Activated CD4-positive, alpha-beta T cell treated with anti-CD3 and anti-CD28 coated beads, Interleukin-10, Interleukin-2, amounts not matched to agents 100 ng/mL and 50 ng/mL, durations not matched to agents 16 hours and 8 hours (primary cell): ENCODE measurements at places on chromosomes 7 and 10.

DNA sequence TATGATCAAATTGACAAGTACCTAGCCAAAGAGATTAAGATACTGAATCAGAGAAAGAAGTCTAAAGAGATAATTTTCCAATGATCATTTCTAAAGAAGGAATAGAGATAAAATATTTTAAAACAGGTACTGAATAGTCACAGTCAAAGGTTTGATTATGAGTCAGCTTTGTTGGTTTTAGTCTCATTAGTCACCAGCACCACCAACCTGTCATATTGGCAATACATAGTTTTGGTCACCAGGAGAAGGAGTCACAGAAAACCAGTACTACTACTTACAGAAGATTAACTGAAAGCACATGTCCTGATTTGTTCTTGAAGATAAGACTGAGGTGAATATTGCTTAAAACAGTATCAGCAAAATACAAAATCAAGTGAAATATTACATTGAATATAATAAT lies 34.6 kb downstream of the ZEB1 start:
- peak; percentile 88 for DNase-seq

DNA sequence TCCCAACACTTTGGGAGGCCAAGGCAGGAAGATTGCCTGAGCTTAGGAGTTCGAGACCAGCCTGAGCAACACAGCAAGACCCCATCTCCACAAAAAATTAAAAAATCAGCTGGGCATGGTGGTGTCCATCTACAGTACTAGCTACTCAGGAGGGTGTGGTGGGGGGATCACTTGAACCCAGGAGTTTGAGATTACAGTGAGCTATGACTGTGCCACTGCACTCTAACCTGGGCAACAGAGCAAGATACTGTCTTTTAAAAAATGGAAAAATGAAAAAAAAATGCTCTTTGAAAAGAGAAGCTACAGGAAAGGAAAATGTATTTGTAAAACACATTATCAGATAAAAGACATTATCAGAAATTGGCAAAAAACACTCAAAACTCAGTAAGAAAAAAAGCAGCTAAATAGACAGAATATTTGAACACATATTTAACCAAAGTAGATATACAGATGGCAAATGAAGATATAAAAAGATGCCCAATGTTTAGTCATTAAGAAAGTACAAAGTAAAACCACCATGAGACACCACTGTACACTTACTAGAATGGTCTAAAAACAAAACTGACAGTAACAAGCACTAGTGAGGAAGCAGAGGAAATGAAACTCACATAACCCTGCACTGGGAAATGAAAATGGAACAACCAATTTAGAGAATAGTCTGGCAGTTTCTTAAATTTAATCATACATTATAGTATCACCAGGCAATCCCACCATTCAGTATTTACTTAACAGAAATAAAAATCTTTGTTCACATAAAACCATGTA lies 40.5 kb downstream of the NRBF2 start:
- peak; percentile 89 for DNase-seq

GRCh38 chr10:130263289-130263688 lies 127.1 kb downstream of the GLRX3 start:
- no peak for DNase-seq

- no peak for DNase-seq
Observed at GRCh38 chr10:66752714-66753113, 173.1 kb upstream of the LRRTM3 start.

- no peak for DNase-seq
Observed at GRCh38 chr10:3955493-3955892, 170.5 kb upstream of the KLF6 start.

GRCh38 chr10:120749856-120750566 lies 101.2 kb upstream of the WDR11 start:
- no peak for DNase-seq
